CD4-positive, alpha-beta T cell treated with Interleukin-6 at 100 ng/mL for 8 hours (primary cell): ENCODE measurements at places on chromosomes 3 and 15.

GRCh38 chr3:44477312-44478030 lies at the start of gene ZNF445:
Gene ZNF445 (minus strand): TSS chr3:44477670. CDS start chr3:44455549, 22,121 bp downstream.
- peak; percentile 73 for DNase-seq

GRCh38 chr3:125013095-125013494 lies 42.7 kb downstream of the HEG1 start:
- no peak for DNase-seq

GRCh38 chr15:100889385-100890050 lies 9.9 kb downstream of the ALDH1A3 start:
- no peak for DNase-seq

DNA sequence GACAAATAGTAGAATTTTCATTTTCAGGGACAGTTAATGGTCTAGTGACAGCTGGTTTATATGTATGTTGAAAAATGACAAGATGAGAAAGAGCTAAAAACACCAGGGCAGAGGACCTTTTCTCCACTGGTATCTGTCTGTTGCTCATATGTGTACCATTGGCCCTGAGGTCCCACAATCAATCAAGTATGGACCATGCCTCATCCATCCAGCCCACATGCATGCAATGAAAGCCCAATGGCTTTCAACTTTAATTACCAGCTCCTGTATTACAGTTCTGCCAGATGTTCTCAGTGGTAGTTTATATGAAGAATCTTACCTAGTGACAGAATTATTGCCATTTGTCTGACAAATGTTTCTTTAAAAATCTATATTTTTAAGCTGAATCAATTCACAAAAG lies 234.1 kb downstream of the ZMAT3 start:
- no peak for DNase-seq

GRCh38 chr15:93070551-93071296 lies 18.3 kb downstream of the RGMA start:
- DNase-seq, result no peak

- DNase-seq, result no peak
Measured at GRCh38 chr3:100570811-100571210, 38.6 kb upstream of the ADGRG7 start.

DNA sequence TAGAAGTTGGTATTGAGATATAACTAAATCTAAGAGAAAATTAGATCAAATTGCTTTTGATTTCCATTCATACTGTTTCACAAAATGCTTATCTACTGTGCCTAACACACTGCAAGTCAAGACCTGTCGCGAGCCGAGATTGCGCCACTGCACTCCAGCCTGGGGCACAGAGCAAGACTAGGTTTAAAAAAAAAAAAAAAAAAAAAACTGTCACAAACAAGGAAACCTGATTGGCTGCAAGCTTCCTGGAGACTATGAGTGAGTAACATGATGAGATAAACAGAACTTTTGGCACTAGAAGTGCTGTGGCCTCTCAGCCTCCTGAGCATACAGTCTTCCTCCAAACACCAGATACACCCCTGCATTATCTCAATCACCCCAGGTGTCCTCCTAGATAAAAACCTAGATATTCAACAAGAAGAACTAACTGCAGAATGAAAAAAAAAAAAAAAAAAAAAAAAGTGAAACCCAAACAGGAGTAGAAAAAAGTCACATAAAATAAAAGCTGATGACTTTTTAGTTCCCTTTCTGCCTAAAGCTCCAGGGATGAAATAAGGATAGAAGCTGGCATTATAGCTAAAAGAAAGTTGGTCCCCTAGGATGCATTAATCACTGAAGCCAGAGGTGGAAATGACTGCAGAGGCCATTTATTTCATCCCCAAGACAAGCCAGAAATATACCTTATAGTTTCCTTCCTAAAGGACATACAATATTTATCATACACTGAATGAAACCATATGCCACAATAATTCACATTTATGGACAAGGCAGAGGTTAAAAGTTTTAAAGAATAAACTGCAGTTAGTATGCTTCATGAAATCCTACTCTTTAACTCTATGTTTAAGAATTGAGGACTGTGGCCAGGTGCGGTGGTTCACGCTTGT lies 82.4 kb downstream of the P3H2 start:
- DNase-seq, result no peak

DNA sequence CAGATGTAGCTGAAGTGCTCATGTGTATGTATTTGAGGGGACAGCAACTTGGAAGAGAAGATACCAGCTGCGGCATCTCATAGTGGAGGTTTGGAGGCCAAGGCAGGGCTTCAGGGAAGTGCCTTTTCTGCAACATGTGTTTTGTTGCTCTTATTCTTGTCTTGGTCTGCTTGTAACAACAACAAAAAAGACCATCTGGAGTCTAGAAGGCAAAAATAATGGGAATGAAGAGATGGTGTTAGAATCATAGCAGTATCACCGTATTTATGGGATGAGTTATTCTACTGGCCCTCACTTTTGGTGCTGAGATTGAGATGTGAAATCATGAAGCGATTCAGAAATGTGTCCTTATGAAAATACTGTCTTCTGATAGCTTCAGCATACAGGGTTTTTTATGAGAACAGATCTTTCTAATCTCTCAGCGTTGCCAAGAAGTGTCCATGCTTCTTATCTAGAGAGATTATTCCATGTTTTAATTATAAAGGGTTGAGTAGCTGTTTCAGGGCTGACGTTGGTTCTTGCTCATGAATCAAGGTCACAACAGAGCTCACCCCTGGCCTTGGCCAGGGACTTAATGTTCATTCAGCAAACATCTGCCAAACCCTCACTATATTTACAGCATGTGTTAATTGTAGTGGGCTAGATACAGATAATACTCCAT lies 58.0 kb downstream of the ITPR1 start:
- no peak for DNase-seq

- no peak for DNase-seq
Measured at GRCh38 chr3:169453256-169454059, 210.1 kb downstream of the MECOM start.

GRCh38 chr15:83954506-83954905 lies 281.1 kb upstream of the GOLGA6L4 start:
- no peak for DNase-seq

DNA sequence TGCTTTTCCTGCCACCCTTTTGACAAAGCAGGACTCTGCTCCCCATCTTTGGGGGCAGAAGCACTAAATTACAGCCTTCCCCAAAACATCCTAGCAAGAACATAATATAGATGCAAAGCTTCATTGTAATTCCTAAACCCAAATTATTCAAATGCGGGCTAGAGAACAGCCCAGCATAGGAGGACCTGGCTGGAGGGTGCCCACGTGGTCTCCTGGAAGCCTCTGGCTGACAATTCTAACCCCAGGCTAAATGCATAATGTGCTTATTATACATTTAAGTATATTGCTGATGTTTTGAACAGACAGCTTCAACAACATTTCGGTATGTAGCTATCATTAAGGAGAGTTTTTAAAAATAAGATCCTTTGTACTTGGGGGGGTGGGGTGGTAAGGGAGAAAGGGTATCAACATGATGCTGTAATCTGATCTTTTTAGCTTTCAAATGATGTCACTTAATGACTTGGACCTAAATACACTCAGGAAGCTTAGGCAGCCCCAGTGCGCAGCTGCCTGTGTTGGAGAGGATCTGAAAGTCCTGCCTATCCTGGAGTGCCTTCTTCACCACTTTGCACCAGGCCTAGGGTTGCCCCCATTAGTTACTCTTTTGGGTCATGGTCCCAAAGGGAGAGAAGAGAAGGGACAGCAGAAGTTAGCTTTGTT lies 57.2 kb upstream of the USP3 start:
- no peak for DNase-seq

DNA sequence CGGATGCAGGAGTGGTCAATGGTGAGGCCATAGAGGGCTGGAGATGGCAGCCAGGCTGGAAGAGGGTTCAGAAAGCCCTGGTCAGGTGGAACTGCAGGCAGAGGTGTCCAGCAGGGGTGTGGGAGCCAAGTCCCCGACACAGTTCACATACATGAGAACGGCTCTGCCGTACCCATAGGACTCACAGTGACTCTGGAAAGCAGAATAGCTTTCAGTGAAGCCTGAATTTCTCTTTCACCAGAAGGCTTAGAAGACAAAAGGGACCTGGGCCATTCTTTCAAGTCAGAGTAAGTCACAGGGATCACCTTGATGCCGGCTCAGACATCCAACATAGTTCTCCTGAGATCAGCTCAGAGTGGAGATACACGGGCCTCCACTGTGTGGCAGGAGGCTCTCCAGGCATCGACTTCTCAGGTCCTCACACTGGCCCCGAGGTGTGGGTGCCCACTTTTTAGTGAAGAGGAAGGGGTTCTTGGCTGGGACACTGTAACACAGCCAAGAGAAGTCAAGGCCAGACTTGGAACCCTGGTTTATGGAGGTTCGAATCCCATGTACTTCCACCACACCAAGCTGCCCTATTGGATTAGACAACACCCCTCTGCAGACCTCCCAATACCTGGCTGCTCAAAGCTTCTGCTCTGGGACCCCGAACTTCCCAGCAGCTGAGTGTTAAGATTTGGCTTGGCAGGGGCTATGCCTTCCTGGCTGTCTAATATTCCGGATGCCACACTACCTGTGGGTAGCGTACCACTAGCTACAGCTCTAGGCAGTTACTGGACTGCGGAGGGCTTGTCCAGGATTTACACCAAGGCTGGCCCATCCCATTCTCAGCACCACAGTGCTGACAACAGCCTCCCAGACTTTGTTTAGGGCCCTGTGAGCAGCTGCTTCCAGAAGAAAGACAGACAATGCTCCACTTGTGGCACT lies 40.4 kb upstream of the RAB6B start:
- no peak for DNase-seq

GRCh38 chr3:145864336-145864735 lies 296.6 kb downstream of the PLOD2 start:
- no peak for DNase-seq

DNA sequence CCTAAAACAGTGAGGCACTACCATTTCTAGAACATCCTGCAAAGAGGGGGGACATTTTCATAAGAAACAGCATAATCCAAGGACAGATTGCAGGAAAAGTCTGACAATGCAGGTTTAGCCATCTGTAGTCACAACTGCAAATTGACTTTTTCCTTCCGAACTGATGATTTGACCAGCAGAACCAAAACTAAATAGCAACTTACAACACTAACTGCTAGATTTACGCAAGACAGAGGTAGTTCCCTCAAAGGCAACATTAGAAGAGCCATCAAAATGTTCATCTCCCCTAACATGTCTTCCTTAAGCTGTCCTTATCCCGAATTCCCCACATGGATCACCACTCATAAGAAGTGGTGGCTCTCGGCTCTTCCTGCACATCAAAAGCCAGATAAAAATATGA lies 129.6 kb downstream of the GADL1 start:
- no peak for DNase-seq

- DNase-seq, result no peak
Measured at GRCh38 chr15:67183443-67184169, 70.9 kb downstream of the AAGAB start.

DNA sequence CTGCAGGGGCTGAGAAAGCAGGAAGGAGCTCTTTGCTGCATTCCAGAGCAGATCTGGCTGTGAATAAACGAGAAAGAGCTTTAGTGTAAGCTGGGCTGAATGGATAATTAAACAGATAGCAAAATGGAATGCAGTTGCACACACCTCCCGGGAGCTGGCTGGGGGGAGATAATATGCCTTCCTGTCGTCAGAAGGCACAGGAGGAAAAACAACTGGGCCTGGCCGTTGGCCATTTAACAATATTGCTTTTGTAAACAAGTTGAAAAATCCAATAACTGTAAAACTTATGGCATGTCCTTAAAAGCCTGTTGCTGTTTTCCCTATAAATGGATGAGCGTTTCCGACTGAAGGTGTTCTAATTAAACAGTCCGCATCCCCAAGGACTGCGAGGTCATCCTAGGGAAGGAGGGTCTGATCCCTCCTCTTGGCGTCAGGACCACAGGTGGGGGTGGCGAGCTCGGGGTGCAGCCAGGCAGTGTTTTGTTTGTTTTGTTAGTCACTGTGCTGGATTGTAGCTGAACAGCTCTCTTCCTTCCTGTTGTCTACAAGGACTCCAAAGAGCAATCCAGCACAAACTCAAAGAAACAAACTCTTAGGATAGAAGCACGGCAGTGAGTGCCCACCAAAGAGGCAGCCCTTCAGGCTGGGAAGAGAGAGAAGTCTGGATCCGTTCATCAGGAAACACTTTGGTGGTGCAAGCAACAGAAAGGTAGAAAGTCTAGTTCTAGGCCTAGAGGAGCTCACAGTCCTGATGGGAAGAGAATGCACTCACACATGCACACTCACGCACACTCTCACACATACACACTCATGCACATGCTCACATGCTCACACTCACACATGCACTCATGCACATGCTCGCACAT lies 133.4 kb upstream of the SMAD3 start:
- no peak for DNase-seq

GRCh38 chr15:58977887-58978286 lies 9.6 kb upstream of the RNF111 start:
- DNase-seq, result no peak

GRCh38 chr15:97747342-97747741 lies 213.2 kb upstream of the ARRDC4 start:
- no peak for DNase-seq
